ENCODE measurements at places on chromosomes 2 and 18. TPM values are rescaled to one million over a fixed set of nuclear protein-coding genes. Genes with fewer than 3 reads are reported as not detected.

Gene HRH4
- 0.15 TPM for total RNA-seq

Gene CDK15
- total RNA-seq: 0.13 TPM

Gene SNRPD1
- total RNA-seq: 7.0 TPM

Gene MATN3
- total RNA-seq: 0.08 TPM

Gene CDH7
- not detected for total RNA-seq

Gene SERPINB11
- not detected for total RNA-seq

Gene CSRNP3
- total RNA-seq: 2.6 TPM

Gene REEP1
- 0.50 TPM for total RNA-seq

Gene NHEJ1
- total RNA-seq: 7.8 TPM

Gene CPLX4
- total RNA-seq: not detected

Gene GPAT2
- 1.3 TPM for total RNA-seq

Gene GAD1
- total RNA-seq: not detected

Gene INHBB
- total RNA-seq: 6.3 TPM

Gene MRPS9
- 13.5 TPM for total RNA-seq

Gene ALK
- not detected for total RNA-seq

Gene RAB31
- total RNA-seq: 7.8 TPM

Gene GREB1L
- total RNA-seq: 4.3 TPM

Gene CHRNG
- not detected for total RNA-seq

Gene SERPINB10
- not detected for total RNA-seq

Gene C2orf81
- 0.38 TPM for total RNA-seq

Gene TUBB8B
- total RNA-seq: not detected

Gene GYPC
- 4.3 TPM for total RNA-seq

Gene BCL2
- total RNA-seq: 1.0 TPM

Gene PROKR1
- total RNA-seq: 0.05 TPM

Gene ZNF521
- 1.6 TPM for total RNA-seq

Gene TMEM200C
- total RNA-seq: 3.7 TPM

Gene ANKRD62
- not detected for total RNA-seq

Gene RAMP1
- total RNA-seq: 10.0 TPM

Gene SERPINE2
- total RNA-seq: 1.6 TPM

Gene NAT8
- total RNA-seq: 26.3 TPM

Gene GALNT3
- total RNA-seq: 1.1 TPM
